Cortex of kidney (tissue), 1 donor: ENCODE measurements at places on chromosomes 1 and 21.

GRCh38 chr1:91803847-91804545, 82.0 kb downstream of the TGFBR3 start:
- no peak for DNase-seq

DNA sequence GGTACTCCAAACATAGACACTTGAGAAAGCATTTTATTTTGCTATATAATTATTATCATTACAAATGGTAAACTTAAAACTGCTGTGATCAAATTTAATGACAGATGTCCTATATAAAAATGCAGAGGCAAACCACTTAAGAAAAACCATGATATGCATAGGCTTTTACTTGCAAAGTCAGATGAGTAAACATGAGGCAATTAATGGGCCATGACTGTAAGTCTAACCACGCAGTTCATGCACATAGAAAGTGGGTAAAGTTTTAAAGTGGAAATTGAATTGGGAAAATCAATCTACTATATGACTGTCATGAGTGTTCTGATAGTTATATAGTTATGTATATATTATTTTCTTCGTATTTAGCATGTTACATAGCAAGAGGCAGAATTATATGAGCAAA, 219.2 kb downstream of the PTPRC start:
- DNase-seq = no peak

- DNase-seq = no peak
Observed at GRCh38 chr1:17717594-17718535, 37.3 kb upstream of the ACTL8 start.

DNA sequence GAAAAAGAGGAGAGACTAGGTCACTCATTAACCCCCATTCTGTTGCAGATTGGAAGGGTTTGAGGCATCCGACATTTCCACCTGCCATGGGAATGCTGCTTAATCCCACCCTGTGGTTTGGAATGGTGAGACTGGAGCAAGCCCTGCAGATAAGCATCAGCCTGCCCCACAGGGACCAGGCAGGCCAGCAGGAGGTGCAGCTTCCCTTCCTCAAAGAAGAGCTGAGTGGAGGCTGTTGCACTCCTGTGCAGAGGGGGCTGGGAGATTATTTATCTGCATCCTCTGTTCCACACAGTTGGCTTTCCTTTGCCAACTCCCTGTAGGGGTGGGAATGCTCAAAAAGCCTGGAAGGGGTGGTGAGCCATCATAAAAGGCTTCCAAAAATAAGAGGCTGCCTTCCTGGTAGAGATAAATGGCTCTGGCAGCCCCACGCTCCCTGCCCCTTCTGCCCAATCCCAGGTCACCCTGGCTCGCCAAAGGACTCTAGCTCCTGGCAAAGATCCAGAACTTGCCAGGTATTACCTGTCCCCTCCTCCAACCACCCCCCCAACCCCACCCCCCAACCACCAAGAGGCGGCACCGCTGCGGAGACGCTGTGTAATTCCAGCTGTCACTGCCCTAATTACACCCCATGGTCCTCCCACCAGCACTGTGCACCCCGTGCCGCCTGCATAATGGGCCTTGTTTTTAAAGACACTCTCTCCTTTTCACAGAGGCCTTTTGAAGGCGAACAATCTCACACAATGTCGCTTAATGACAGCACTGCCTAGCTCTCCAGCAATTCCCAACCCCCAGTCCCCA, 83.0 kb upstream of the ZC3H12A start:
- DNase-seq = no peak

- DNase-seq = no peak
Observed at GRCh38 chr21:43984905-43985689, 27.0 kb upstream of the TRAPPC10 start.

DNA sequence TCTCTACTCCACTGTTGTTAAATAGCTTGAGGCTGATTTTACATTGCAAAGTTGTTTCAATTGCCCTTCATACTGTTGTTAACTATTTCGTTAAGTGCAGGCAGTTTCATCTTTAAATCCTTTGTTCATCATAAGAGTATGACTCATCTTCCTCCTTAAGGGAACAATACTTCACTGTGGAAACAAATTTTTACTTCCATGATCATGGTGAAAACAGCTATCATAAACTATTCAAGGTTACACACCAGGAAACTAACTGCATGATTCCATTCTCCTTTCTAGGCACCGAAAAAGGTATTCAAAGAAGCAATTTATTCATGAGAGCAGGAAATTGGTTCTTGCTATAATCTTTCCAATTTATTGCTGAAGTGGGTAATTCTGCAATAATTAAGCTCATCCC, 593.2 kb downstream of the LRRIQ3 start:
- no peak for DNase-seq

DNA sequence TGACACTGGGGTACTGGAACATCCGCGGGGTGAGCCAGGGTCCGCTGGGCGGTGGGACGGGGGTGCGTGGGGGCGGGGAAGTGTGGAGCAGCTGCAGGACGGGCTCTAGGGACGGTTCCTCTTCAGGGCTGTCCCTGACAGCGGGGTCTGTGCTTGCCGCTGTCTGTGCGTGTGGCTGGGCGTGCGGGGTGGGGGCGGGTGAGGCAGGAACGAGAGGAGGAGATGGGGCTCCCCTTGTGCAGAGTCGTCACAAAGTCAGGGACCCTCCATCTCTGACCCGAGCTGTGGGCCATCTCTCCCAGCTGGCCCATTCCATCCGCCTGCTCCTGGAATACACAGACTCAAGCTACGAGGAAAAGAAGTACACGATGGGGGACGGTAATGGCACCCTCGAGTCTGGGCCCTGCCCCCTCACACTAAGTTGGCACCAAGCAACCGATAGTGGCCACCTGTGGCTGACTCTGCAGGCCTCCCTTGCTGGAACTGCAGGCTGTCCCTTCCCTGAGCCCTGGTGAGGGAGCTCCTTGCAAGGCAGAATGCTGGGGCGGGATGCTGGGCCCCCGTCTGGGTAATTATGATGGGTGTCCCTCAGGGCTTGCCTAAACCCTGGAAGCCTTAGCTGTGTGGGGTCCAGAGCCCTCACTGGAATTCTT, 392 bp downstream of the GSTM2 start:
- no peak for DNase-seq

DNA sequence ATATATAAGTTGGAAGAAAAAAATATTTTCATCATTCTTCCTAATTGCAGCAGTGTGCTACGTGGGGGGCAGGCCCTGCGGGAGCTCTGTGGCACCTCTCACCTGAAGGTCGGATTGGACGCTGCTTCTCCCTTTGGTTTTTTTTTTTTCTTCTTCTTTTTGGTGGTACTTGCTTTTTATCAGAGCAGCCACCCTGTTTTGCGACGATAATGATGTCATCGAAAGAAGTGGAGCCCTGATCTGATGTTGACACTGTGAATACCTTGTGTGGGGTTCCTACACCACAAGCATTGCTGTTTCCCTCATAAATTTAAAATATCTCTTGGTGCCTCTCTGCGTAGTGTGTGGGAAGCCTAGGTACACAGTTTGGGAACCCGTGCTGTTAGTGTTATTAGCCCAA, 5.5 kb downstream of the TRAPPC10 start:
- no peak for DNase-seq

DNA sequence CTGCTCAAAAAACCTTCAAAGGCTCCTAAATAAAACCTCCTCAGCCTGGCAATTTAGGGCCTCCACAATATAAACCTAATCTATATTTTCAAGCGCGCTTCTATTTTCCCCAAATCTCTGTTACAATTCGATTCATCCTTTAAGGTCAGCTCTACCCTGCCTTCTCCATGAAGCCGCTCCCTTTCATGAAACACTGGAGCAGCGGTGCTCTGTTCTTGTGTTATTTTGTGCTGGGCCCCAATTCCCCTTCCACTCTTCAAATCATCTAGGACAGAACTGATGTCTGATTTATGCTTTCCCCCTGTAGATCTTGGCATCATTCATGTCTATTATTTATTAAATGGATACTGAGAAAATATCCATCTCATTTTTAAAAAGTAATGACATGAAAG, 6.9 kb downstream of the ERRFI1 start:
- DNase-seq = no peak

DNA sequence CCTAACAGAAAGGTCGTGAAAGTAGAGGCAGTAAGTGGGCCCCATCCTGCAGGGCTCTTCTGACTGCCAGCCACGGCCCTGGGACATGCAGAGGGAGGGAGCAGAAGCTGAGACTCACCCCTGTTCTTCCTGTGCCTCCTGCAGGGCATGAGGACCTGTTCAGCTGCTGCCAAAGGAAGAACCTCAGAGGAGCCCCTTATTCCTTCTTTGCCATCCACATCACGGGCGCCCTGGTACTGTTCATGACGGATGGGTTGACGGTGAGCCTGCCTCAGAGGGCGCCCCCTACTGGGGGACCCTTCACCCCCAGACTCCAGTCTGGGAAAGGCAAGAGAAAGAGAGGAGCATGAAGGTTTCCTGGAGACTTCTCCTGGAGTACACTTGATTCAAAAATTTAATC, 47.1 kb downstream of the ELK4 start:
- DNase-seq = no peak

- no peak for DNase-seq
Observed at GRCh38 chr1:70084314-70084915, 121.0 kb downstream of the LRRC40 start.

- no peak for DNase-seq
Observed at GRCh38 chr1:71015745-71016144, 31.9 kb downstream of the PTGER3 start.

- no peak for DNase-seq
Observed at GRCh38 chr1:153953859-153954365, 4.5 kb downstream of the CRTC2 start.

- DNase-seq = no peak
Observed at GRCh38 chr1:89598450-89599331, 34.2 kb upstream of the LRRC8C start.

- DNase-seq = no peak
Observed at GRCh38 chr1:61091455-61091854, 9.1 kb downstream of the NFIA start.

DNA sequence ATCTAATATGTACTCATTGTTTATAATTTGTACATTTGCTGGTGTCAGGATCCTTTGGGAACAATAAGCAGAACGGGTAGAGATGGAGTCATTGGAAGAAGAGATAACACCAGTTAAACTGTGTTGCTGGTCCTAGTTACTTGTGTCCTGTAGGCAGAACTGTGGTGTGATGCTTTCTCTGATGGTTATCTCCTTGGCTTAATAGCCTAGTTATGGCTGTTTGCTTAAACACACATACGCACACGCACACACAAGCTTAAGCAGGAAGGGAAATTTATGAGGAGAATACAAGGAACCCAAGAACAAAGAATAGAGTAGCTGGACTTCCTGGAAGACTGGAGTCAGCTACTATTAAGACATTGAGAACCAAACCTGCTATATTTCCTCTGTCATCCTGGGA, 5.7 kb upstream of the PKN2 start:
- no peak for DNase-seq

GRCh38 chr1:82486969-82487368, 686.2 kb downstream of the ADGRL2 start:
- no peak for DNase-seq

DNA sequence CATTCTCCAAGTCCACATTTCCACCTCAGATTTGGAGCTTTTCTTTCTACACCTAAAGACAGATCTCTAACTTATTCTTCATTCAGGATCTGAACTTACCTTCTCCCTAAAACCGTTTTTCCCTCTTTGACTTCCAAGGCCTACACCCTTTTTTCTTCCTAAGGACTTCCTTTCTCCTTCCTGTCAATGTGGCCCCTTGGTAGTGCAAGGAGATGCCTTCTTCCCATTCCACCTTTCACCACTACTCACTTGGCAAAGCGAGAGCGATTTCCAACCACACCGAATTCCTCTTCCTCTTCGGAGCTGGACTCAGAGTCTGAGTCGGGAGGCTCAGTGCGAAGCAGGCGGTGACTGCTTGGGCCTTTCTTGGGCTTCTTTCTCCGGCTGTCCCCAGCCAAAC, 1.3 kb downstream of the EFCAB14 start:
- DNase-seq = no peak

- no peak for DNase-seq
Observed at GRCh38 chr1:166876540-166876838, 425 bp upstream of the TADA1 start.
